NCI-H774 (cell line): ENCODE measurements at places on chromosomes 13 and 19.

DNA sequence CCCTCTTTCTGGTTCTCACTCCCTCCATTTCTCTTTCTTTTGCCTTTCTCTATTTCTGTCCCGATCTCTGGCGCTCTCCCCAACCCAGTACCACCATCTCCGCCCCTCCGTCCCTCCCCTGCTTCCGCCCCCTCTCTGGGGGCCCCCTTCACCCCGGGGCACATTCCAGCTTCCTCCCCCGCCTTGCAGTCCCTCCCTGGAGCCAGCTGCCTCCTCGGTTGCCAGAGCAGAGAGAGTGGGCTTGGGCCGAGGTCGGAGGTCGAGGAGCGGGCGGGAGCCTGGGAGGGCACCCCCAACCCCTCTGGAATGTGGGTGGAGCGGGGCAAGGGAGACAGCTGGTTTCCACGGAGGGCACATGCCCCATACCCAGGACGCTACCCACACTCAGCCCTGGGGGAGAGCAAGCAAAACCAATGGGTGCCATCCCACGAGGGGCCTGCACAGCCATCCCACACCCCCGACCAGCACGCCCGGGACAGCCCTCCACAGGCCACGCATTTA is 6.5 kb upstream of the CIRBP start:
- no peak for DNase-seq

DNA sequence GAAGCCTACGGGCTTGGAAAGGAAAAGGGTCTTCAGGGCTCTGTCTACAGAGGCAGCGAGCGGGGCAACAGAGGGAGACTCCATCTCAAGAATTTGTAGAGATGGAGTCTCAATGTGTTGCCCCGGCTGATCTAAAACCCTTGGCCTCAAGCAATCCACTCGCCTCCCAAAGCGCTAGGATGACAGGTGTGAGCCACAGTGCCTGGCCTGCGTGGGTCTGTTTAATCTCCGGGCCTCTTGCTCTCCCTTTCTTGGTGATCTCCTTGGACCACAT is 8.1 kb downstream of the RPS9 start:
- no peak for DNase-seq

DNA sequence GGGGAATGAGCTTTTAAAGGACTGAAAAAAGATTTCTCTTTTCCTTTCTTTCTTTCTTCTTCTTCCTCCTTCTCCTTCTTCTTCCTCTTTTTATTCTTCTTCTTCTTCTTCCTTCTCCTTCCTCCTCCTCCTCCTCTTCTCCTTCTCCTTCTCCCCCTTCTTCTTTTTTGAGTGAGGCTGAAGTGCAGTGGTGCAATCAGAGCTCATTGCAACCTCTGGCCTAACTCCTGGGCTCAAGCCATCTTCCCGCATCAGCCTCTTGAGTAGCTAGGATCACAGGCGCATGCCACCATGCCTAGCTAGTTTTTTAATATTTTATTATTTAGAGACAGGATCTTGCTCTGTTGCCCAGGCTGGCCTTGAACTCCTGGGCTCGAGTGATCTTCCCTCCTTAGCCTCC is 120.9 kb upstream of the KL start:
- DNase-seq = no peak

- no peak for DNase-seq
These were observed 49.4 kb downstream of the ZNF91 start for GRCh38 chr19:23345838-23346237.

DNA sequence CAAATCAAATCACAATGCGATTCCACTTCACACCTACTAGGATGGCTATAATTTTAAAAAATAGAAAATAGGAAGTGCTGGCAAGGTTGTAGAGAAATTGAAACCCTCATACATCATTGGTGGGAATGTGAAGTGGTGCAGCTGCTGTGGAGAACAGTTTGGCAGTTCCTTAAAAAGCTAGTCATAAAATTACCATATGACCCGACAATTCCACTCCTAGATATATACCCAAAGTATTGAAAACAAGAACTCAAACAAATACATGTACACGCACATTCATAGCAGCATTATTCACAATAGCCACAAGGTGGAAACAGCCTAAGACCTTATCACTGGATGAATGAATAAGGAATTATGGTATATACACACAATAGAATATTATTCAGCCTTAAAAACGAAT is 12.0 kb downstream of the HMGB1 start:
- DNase-seq = no peak

DNA sequence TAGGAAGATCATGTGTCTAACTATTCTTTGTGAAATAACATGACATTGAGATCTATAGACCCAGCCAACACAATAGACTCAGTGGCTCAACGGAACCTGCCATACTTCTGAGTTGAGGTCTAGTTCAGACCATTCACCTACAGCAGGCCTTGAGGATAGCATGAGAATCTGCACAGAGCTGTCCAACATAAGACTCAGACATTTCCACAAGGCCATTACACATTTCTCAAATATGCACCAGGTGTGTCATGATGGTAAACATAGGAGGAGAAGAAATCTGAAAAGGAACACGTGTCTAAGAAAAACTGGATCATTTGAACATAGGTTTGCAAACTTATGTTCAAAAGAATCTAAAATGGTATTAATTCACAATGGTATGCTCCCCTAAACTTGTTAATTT is 421.4 kb downstream of the SLITRK6 start:
- no peak for DNase-seq
